ENCODE measurements at places on chromosomes 16 and 17.
A peak's percentile ranks its signal among the peaks of the same experiment; 100 is the strongest.

GRCh38 chr16:84209989-84210388 is 19.0 kb downstream of the ADAD2 start:
- no peak for DNase-seq

DNA sequence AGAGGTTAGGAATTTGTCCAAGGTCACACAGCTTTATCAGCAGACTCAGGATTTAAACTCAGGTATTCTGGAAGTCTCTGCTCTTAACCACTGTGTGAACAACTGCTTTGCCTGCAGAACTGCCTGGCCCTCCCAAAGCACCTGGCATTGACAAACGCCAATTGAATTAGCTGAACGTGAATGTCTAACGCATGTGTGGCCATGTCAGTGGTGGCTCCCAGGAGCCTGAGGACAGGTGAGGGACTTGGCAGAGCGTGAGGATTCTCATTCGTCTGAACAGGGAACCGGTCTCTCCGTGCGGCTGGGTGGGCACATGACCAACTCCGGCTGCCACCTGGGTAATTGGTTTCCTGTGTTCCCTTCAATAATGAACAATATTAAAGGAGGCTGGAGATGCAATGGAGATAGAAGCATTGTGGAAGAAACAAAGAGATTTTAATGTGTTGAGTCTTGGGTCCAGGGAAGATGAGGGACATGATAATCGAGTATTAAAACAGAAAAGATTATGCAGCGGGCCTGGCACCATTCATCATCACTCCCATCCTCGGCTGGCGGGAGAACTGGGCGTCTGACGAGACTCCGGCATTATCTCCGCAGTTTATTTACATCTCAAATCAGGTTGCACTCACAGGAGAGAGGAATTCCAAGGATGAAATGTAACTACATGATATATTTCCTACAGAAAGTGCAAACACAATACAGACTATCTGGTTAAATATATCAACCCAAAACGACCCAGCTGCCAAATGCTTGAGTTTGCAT is 113.5 kb downstream of the NPIPB5 start:
- DNase-seq: no peak

GRCh38 chr17:81858967-81859905 is 1.1 kb downstream of the P4HB start:
- DNase-seq: no peak

DNA sequence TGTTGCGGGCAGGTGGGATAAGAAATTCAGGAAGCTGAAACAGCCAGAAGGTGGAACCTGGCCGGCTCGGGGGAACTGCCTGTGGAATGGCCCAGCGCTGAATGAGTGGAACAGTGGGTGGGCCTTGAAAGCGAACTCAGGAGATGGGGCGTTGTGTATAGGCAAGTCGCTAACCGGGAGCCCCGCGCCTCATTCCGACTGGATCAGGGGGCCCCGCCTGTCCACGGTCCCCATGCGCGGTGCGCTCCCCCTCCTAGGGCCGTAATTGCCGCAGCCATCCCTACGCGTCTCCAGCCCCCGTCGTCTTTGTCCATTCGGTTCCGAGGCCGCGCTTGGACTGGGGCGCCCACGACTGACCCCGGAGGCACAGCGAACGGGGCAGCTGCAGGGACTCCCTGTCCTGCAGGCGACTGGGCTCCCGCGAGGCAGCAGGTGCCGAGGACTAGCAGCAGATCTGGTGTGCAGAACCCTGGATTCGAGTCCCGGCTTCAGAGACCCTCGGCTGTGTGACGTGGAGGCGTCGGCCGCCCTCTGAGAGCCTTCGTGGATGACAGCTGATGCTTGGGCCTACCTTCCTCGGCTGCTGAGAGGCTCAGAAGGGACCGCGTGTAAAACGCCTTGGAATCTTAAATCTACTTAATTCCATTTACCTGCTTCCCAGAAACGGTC is 10.9 kb upstream of the CA4 start:
- DNase-seq: no peak

GRCh38 chr17:48981927-48982539 is 13.6 kb upstream of the GIP start:
- no peak for DNase-seq

DNA sequence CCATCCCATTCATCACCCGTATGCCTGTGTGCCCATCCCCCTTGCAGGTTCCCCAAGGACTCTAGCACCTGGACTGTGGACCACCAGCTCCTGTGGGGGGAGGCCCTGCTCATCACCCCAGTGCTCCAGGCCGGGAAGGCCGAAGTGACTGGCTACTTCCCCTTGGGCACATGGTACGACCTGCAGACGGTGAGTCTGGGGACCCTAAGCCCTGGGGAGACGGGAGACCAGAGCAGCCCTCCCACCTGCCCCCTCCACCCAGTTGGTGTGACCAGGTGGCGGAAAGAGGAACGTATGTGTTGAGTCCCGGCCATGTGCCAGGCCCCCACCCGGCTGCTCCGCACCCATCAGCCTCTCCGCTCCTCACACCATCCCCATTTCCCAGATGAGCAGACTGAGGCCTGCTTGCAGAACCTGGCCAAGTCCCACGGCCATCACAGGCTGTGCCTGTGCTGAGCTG is 15.6 kb downstream of the GAA start:
- DNase-seq: no peak

DNA sequence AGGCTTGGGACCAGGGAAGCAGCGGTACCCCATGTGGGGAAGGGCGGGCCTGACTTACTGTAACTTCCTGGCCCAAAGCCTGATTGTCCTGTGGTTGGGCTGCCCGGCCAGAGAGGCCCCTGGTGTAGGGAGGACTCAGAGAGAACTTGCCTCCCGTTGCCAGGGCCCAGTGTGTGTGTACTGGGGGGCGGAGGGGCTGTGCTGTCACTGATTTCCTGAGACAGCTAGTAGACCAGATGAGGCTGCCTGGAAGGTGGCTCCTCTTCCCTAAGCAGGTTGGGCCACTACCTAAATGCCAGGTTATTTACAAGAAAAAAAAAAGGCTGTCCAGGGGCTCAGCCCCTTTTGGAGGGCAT is 16.7 kb downstream of the SOCS3 start:
- no peak for DNase-seq

DNA sequence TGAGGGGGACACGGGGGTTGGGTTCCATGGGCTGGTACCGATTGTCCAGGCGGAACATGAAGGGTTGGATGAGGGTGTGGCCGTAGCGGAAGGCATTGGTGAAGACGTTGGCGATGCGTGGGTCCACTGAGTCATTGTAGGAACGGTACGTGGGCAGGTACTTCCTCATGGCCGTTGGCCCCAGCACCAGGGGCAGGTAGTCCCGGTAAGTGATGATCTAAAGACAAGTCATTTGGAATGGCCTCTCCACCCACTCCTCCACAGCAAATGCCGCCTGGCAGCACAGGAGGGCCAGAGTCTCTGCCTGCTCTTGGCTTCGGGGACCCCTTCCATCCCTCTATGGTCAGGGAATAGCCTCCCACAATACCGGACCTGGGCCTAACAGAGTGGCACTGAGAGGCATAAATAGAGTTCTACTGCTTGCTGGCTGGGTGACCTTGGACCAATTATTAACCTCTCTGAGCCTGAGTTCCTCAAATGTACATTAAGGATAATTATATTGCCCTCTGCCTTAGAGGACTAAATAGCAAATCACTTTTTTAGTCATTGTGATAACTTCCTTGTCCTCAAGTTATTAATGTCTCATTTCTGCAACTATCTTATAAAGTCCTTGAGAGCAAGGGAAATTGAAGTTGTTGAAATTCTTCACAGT is 7.2 kb downstream of the MPO start:
- DNase-seq: no peak

DNA sequence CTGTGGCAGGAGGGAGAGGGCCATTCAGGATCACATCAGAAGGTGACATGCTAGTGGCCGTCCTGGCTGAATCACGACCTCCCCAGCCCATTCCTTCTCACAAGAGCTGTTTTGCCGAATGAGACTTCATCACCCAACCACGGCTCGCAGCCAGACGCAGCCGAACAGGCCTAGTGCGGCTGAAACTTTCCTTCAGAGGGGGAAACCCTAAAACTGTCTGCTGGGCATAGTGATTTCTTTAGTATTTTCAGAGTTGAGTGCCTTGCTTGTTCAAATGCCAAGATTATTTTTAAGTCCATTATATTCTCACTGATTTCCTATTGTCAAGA is 343.7 kb downstream of the CPPED1 start:
- no peak for DNase-seq

DNA sequence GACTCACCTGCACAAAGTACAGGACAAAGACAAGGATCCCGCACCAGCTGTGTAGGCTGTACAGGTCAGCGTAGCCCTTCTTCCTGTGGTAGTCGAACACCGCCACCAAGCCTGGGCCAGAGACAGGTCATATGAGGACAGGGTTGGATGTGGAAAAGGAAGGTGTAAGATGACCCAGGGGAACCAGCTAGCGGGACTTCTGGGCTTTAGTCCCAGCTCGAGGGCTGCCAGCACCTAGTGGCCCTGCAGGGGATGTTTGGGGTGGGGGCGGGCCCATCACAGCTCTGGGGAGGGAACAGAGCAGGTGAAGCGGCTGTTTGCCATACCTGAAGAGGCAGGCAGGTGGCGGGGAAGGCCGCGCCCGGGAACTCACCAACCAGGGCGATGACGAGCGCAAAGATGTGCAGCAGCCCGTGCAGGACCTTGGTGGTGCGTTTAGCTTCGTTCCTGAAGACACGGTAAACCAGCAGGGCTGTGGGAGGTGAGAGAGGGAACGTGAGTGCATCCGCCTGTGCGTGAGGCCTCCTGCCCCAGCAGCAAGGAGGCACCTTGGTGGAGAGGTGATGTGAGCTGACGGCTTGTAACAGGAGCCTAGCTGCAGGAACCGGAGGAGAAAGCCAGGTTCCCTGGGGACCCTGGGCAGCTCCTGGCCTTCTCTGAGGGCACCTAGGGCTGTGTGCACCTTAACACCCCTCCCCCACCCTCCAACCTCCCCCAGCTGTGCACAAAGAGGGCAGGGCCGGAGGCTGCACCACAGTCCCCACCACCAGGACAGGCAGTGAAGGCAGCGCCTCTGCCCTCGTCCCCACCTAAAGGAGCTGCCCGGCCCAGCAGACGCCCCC is 10.2 kb downstream of the CYB561 start:
- no peak for DNase-seq

DNA sequence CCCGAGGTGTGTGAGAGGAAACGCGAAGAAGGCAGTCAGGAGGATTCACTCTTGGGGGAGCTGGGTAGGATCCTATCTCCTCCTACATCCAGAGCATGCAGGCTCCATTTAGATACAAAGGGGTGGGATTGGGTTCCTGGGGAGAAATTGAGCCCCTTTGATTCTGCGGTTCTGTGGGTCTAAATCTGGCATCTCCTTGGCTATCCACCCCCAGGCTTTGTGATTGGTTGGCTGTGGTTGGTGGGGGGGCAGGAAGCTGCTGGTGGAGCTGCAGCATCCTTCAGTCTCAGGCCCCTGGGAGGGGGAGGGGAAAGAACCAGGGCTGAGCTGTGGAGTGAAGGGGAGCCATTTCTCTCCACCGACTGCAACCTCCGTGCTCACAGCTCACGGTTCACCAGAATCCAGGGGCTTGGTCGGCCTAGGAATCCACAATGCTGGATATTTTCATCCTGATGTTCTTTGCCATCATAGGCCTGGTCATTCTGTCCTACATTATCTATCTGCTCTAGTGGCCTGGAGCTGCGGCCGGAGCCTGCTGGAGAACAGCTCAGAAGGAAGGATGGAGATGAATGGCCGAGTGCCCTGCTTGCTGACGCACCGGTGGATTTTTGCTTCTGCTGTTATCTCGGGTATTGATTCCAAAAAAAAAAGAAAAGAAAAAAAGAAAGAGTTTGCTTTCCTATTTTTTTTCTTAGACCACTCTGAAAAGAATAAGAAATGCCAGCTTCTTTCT is at the start of gene LASP1NB:
TSS of gene LASP1NB (plus strand) at position 352 of the 733 bp plus-strand sequence.
- DNase-seq: peak; percentile 54

GRCh38 chr16:23594186-23594585 is 1.9 kb downstream of the NDUFAB1 start:
- DNase-seq: no peak

- no peak for DNase-seq
These were observed 4.1 kb downstream of the DECR2 start for GRCh38 chr16:405548-406506.

DNA sequence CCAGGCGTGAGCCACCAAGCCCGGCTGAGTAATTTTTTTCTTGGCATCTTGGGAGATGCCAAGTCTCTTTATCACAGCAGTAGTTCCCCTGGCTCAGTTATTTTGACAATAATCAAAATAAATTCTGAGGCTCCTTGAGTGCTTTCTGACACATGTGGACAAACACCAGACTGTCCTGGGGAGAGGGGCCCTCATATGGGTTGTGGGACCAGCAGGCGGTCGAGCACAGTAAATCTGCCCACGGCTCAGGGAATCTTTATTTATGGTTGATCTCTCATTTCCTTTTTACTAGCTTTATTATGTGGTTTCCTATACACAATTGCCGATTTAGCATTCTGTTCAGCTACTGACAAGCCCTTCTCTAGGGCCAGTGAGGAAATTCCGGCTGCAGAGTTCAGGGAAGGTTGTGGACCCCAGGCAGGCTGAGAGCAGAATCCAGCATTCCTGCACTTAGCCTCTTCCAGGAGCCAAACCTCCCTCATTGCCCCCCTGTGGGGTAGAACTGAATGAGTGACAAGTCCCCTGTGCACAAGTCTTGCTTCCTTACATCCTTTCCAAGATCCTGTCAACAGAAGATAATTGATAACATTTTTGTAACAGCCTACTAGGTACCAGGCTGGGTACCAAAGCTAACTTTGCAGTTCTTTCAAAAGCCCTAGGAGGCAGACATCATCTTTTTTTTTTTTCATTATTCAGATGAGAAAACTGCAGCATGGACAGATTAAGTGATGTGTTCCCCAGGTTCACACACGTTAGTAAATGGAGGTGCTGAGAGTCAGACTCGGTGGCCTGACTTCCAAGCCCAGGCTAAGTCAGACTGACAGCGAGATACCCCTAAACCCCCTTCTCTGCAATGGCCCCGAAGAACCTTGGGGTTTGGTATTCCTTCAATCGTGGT is 40.2 kb downstream of the HS3ST3B1 start:
- no peak for DNase-seq

GRCh38 chr17:81440051-81440471 is 44.8 kb downstream of the BAHCC1 start:
- no peak for DNase-seq
